NCI-H1694 (cell line): ENCODE measurements at places on chromosomes 3 and 15.

GRCh38 chr3:90055666-90056065 is 948.2 kb downstream of the EPHA3 start:
- no peak for DNase-seq

GRCh38 chr3:125075738-125076137 is 19.9 kb upstream of the HEG1 start:
- DNase-seq: no peak

DNA sequence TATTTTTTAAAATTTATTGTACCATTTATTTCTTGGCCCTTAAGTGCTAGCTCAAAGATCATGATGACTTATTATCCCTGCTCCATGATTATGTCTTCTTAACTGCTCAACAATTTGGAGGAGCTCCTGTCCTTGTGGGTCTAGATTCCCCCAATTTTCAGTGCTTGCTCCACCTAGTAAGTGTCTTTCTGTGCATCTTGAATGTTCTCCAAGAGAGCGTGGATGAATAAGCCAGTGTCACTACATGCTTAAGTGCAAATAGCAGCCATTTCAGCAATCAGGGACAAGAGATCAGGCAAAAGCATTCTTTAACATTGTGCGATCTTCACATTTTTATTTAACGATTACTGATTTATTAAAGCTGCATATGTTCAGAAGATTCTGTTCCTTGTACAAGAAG is 99.4 kb downstream of the ALCAM start:
- DNase-seq: no peak

GRCh38 chr3:17581421-17582080 is 160.9 kb downstream of the TBC1D5 start:
- no peak for DNase-seq

DNA sequence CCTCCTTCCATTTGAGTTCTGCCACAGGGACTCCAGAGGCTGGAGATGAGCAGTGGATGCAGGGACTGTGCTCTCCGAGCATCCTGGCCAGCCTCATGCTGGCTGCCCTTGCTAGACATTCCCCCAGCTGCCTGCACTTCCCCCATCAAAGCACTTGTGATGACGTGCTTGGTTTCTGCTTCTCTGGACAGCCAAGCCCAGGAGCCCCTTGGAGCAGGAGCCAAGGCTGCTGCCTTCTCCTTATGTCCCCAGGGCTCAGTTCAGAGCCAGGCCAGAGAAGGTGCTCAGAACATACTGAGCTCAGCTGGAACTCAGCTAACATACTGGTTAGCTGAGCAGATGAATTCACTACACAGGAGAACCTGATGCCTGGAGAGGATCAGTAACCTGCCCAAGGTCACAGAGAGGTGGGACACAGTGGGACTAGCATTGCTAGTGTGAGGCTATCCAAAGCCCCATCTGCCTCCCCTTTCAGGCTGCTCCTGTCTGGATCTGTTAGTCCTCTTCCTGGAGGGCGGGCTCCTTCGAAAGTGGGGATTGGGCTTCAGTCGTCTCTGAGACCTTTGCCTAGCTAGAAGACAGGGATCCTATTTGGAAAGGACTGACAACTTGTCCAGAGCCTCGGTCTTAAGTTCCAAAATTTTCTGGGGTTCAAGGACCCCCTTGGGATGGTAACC is 4.3 kb downstream of the PCBP4 start:
- no peak for DNase-seq

GRCh38 chr3:9402410-9403228 is 5.2 kb downstream of the SETD5 start:
- no peak for DNase-seq

GRCh38 chr3:126936853-126937425 is 46.0 kb upstream of the PLXNA1 start:
- no peak for DNase-seq

- DNase-seq: no peak
Observed at GRCh38 chr3:194826594-194826993, 140.9 kb downstream of the FAM43A start.

DNA sequence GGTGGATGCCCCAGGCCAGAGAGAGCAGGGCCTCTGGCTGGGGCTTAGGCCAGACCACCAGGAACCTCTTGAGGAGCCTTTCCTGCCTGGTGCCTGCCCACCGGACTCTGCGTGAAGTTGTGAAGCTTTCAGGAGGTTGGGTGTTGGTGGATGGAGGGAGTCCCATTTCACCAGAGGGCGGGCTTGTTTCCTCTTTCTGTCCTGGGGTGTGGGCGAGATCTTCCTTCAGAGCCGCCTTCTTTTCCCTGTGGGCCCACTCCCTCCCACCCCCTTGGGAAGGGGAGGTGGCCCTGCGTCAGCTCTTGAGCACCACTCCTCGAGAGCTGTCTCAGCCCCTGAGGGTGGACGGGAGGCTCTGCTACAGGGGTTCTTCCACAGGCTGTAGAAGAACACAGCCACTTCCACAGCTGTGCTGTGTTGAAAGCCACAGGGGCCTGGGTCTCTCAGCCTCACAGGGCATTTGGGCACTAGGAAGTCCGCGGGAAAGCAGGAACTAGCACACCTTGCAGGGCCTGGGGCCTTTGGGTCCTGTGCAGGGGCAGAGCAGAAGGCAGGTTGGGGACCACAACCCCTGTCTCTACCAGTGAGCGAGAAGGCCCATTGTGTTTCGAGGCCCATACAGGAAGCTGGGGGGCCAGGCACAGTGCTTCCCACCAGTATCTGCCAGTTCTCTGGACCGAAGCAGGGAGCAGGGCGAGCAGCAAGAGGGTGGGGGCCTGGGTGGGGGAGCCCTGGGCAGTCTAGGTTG is 2.1 kb downstream of the AMIGO3 start:
- DNase-seq: no peak

- no peak for DNase-seq
Observed at GRCh38 chr15:64642875-64643274, 132.5 kb downstream of the RBPMS2 start.

- no peak for DNase-seq
Observed at GRCh38 chr3:22156868-22157267, 405.9 kb upstream of the ZNF385D start.

GRCh38 chr3:189683546-189684255 is 52.5 kb downstream of the TP63 start:
- DNase-seq: no peak

DNA sequence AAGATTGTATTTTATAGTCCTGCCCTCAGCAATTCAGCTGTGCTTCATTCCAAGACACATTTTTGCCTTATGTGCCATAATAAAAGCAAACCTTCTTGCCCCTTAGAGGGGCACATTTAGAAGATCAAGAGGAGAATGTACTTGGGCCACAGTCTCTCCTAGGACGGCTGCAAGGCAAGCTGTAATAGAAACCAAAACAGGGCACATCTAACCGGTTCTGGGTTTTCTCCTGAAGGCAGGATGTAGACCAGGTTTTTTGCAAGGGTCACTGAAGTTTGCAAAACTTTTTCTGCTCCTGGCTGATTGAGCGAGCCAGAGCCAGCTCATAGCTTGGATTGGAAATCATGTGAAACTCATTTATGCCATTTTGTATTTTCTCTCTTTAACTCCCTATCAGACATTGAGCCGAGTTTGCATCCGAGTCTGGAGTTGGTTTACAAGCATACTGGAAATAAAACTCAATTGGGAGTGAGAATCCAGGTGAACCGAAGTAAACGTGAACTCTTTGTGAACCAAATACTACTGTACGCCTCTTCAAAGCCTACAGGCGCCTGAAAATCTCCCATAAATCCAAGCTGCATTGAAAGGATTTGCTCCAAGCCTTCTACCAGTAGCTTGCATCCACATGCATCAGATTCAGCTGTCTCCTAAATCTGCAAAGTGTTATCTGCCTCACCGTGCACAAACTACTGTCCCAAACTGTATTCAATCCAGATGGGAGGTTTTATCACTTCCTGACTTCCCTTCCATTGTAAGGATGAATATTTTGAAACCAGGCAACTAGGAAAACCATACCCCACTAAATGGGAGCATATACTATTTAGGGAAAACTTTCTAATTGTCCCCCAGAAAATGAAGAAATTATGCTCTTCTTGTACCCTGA is 60.9 kb upstream of the TSC22D2 start:
- DNase-seq: no peak

DNA sequence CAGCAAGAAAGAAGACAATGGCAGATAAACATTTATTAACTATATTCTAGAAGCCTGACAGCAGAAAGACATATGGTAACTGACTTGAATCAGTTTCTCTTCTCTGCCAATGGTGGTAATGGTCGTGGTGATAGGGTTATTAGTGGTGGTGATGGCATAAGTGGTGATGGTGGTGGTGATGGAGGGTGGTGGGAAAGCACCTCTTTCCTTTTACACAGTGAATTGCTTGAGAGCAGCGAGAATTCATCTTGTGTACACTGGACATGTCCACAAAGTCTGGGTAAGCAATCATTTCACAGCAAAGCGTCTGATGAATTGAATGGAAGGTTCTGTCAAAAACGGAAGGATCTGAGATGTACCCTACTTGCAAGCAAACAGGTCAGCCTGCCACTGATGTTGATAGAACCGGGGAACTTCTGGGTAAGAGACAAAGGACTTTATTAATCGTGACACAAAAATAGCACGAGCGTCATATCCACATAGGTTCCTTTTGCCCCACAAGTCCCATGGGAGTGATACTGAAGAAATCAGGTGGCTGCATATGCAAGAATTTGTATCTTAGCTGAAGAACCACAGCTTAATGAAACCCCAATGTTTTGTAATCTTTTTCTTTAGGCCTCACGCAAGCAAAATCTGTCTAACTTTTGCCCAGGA is 23.5 kb upstream of the TBC1D5 start:
- DNase-seq: no peak

DNA sequence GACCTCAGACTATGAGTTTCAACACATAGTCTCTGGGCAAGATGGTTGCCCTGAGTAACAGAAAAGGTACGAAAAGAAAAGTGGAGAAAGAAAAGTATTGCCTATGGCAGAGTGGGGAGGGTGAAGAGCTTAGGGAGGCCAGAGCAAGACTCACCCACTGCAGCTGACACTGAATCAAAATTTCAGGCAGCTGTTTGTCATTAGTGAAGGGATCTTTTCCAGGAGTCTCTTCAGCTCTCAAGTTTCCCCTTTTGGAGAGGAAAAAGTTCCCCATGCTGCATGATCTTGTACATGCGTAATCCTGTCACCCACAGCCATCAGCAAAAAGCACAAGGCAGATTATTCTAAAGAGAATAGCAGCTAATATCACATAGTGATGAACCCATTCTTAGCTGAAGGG is 616.9 kb upstream of the GBE1 start:
- no peak for DNase-seq

- DNase-seq: no peak
Observed at GRCh38 chr15:60441331-60441730, 37.6 kb downstream of the ICE2 start.

- DNase-seq: no peak
Observed at GRCh38 chr3:27458929-27459328, 25.3 kb downstream of the SLC4A7 start.

DNA sequence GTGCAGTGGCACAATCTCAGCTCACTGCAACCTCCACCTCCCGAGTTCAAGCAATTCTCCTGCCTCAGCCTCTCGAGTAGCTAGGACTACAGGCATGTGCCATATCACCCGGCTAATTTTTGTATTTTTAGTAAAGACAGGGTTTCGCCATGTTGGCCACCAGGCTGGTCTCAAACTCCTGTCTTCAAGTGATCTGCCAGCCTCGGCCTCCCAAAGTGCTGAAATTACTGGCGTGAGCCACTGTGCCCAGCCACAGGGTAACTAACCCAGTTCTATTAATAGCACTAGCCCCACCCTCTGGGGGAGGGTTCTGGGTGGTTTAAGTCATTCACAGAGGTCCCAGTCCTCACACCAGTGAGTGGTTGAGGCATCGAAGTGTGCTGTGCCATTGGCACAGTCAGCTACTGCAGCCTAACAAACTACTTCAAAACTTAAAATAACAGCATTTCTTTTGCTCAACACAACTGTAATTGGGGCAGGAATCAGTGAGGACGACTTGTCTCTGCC is 44.0 kb downstream of the RHCG start:
- no peak for DNase-seq

- no peak for DNase-seq
Observed at GRCh38 chr3:53552730-53553129, 58.3 kb downstream of the CACNA1D start.

- no peak for DNase-seq
Observed at GRCh38 chr3:183381673-183382072, 46.7 kb downstream of the MCF2L2 start.

- DNase-seq: no peak
Observed at GRCh38 chr15:55245059-55245458, 44.6 kb downstream of the RAB27A start.

- DNase-seq: no peak
Observed at GRCh38 chr15:68379759-68380290, 52.1 kb downstream of the ITGA11 start.

DNA sequence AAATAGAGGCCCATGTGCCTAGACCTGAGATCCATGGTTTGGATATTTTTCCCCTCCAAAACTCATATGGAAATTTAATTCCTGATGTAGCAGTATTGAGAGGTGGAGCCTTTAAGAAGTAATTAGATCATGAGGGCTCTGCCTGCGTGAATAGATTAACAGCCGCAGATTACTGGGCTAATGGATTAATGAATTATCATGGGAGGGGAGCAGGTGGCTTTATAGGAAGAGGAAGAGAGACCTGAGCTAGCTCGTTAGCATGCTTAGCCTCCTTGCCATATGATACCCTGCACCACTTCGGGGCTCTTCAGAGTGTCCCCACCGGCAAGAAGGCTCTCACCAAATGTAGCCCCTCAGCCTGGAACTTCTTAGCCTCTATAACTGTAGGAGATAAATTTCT is 15.8 kb downstream of the ARHGEF26 start:
- DNase-seq: no peak

- DNase-seq: no peak
Observed at GRCh38 chr15:84586696-84587095, 14.1 kb upstream of the ZSCAN2 start.

GRCh38 chr3:23086331-23086730 is 116.8 kb upstream of the UBE2E2 start:
- no peak for DNase-seq

- no peak for DNase-seq
Observed at GRCh38 chr3:16551342-16551976, 38.0 kb upstream of the RFTN1 start.

- no peak for DNase-seq
Observed at GRCh38 chr3:126734106-126734723, 30.2 kb downstream of the CHCHD6 start.

DNA sequence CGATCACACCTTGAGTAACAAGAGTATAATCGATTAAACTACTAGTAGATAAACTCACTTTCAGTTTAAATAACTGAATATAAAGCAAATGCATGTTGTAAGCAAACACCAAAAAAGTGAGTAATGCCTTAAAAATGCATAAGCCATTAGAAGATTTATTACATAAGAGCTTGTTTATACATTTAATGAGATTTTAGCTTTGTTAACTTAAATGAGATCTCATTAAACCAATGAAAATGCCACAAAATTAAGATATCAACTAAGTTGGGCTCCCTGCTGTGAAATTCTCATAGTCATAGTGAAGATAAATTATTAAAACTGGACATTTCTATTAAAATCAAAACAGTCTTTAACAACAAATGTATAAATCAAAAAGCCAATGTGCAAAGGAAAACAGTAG is 701.2 kb downstream of the NLGN1 start:
- DNase-seq: no peak

- peak; percentile 27 for DNase-seq
Observed at GRCh38 chr15:58513726-58514336, 82.0 kb downstream of the LIPC start.
